Activated CD4-positive, alpha-beta T cell treated with anti-CD3 and anti-CD28 coated beads, Interleukin-2, Interleukin-4, amounts not matched to agents 100 ng/mL and 50 ng/mL, durations not matched to agents 16 hours and 8 hours (primary cell): ENCODE measurements at places on chromosomes 5 and 9.

- no peak for DNase-seq
Measured at GRCh38 chr5:79346420-79346824, 110.5 kb downstream of the JMY start.

DNA sequence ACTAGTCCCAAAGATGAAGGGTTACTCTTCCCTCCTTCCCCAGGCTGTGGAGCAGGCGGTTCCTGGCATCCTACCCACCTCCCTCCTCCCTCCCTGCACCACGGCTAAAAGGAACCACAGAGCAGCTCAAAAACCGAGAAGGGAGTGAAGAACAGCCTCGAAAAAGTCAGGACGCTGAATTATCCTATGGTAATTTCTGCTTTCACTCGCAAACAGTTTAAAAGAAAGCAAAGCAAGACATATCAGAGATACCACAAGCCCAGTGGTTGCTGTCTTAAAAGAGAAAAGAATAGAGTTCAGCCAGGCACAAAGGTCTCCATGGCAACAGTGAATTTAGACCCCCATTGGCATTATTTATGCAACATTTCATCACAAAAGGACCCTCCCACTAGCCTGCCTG is 315.4 kb downstream of the CTNND2 start:
- DNase-seq, result no peak

- DNase-seq, result no peak
Measured at GRCh38 chr9:120857481-120857880, 14.8 kb upstream of the PSMD5 start.

DNA sequence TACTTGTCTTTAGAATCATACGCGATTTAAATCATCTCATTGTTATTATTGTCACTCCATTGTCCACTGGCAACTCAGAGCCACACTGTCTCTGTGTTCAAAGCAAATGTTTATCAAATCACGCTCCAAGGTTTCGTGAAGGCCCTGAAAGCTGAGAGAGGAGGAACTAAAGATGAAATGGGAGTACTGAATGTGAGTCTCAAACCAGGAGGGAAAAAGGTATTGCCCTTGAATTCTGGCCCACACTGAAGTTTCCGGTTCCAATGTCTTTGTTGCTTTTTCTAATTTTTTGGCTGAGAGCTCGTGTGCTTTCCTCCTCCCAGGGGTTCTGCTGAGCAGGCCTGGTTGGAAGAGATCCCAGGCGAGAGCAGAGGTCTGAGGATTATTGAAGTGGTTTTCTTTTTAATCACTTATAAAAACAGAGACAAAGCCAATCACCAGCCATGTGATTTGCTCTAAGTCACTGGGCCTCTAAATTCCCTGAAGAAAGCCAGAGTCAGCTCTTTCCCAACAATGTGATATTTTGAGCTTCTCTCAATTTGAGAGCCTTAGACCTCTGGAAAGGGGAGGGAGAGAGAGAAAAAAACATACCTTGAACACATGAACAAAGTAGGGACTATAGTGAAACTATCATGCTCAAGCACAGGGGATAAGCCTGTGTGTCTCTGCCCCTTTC is 420.8 kb upstream of the GRAMD2B start:
- no peak for DNase-seq

- no peak for DNase-seq
Measured at GRCh38 chr5:44331471-44332050, 57.7 kb downstream of the FGF10 start.

- no peak for DNase-seq
Measured at GRCh38 chr5:101425339-101425859, 522.3 kb upstream of the ST8SIA4 start.

GRCh38 chr9:91411096-91411771 is 12.4 kb downstream of the NFIL3 start:
- DNase-seq, result no peak

- no peak for DNase-seq
Measured at GRCh38 chr5:156552855-156553358, 225.9 kb downstream of the SGCD start.

GRCh38 chr5:157275403-157275802 is 9.5 kb downstream of the CYFIP2 start:
- no peak for DNase-seq

DNA sequence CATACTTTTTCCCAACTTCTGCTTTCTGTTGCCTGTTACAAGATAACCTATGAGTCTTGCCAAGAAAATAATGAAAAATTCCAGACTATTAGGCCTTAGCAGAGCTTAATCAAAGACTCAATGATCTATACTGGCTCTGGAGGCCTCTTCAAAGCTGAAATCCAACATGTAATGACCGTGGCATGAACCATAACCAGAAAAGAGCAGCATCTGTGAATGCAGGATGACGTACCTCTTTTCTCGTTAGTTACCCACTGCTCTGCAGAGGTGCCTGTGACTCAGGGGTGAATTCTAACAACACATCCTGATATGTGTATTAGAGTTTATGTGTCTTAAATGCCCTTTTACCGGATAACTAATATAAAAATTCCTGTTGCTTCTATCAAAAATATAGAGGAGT is 645.4 kb downstream of the PRELID2 start:
- DNase-seq, result no peak

DNA sequence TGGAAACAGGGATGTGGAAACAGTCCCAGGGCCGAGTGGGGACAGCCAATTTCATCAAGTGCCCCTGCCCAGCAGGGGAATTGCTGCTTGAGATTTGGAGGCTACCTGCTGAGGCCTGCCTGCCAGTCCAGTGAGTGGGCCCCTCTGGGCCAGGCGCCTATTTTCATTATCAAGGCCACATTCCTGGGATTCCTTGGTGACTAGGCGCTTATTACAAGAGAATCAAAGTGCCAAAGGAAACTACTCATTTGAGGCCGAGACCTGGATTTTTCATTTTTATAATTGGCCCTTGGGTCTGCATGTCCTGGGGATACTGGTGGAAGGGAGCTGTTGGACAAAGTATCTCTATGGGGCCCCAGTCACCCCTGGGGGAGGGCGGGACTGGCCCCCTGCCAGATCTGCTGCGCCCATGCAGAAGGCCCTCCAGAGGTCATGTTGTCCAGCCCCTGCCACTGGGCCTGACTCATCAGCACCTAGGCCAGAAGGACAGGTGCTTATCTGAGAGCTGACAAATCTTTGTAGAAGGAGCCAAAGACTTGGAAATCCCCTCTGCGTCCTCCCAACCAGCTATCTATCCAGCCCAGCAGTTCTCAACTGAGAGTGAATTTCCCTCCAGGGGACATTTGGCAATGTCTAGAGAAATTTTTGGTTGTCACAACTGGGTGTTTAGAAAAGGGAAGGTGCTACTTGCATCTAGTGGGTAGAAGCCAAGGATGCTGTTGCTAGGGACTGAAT is 45.6 kb downstream of the FOXI1 start:
- DNase-seq, result no peak

- peak; percentile 13 for DNase-seq
Measured at GRCh38 chr5:13957032-13957645, 12.7 kb upstream of the DNAH5 start.

DNA sequence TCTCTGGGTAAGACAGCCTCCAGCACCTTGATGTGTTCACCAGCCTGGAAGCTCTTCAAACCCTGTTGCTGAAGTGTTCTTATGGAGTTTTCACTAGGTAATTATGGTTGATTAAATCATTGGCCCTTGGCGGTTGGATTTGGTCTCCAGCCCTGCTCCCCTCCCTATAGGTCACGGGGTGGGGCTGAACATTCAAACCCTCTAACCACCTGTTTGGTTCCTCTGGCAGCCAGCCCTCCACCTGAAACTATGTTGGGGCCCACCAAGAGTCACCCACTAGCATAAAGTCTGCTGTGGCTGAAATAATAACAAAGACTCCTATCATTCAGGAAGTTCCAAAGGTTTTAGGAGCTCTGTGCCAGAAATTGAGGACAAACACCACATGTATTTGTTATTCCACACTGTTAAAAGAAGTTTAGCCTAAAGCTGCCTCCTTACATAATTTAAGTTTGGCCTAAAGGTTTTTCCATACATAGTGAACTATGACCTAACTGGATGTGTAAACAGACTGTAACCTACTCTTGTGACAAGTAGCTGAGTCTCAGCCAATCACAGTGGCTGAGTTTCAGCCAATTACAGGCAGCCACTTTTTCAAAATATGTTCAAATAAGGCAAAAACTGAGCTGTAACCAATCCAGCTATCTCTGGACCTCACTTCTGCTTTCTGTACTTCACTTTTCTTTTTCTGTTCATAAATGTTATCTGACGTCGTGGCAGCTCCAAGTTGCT is 34.8 kb downstream of the TMEM252 start:
- DNase-seq, result no peak

DNA sequence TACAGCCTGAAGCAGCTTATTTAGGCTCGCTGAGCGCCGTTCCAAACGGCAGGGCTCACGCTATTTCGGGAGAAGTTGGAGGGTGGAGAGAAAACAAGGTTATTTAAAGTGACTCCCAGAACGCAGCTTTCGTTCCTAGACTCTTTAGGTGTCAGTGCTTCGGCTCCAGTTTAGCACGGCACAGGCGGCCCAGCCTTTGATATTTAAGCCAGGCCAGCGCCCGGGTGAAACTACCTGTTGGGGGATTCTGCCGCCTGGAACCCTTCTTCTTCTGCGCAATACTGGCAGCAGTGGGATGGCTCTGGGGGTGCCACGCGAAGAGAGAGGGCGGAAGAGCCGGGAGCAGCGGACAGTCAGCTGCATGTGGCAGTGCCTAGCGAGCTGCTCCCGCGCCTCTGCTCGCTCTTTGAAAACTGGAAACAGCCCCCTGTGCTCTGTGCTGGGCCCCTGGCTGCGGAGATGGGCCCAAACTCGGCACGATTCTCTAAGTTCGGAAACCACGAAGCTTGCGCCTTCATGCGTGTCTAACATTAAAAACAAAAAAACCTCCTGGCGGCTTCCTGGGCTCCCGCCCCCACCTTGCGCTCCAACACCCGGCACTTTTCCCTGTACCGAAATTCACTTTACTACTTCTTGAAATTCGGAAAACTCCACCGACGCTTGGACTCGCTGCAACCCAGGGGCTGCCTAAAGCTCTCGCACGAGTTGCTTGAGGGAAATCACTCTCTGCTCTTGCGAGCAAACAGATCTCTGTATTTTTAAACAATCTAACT is 34.6 kb upstream of the NFIB start:
- DNase-seq, result no peak

DNA sequence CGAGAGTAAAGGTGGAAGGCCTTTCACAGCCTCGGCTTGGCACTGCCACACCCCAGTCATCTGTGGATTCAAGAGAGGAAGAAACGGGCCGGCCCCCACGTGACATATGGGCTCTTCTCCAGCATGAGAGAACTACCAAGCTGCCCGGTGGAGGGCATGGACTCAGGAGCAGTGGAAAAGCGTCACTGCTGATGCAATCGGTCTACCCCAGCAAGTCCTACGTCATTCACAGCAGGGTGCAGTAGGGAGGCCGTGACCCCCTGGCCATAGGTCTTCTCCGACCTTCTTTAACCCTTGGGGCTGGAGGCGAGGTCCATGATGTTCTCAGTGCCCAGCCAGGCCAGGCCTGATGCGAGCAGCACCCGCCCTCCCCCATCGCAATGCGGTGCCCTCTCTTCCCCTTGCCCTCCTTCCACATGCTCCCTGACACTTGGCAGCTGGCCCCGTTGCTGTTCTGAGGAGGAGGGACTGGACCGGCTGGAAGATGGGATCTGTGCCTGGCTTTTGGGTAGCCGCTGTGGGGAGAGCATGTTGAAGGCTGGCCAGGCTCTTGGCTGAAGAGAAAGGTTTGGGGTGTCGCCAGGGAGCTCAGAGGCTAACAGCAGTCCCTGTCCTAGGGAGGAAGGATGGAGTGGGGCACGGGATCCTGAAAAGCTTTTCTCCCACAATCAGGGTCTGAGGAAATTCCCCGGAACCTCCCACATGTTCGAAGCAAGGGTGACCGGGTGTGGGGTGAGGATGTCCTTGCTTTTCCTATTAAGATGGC is 89.8 kb downstream of the LIFR start:
- DNase-seq, result no peak

DNA sequence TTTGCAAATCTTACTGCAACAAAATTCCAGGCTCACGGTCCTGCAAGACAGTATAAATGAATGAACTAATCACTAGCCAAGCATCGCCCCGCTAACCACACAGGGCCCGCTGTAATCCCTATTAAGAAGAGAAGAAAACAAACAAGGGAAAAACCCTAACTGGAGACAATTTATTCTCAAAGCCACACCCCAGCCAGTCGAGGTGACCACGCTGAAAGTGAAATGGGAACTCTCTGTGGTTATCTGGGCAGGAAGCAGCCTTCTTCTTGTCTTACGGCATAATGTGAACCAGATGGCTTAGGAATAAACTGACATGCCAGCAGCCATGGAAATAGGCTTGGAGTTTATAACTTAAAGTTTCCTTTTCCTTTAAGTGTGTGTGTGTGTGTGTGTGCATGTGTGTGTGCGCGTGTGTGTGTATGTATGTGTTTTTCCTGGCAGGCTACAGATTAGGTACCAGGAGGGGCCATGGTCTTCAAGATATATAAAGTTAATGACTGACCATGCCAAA is 120.2 kb downstream of the SEMA6A start:
- DNase-seq, result peak; percentile 1

GRCh38 chr9:37464426-37465248 is 613 bp downstream of the ZBTB5 start:
- DNase-seq, result peak; percentile 58

DNA sequence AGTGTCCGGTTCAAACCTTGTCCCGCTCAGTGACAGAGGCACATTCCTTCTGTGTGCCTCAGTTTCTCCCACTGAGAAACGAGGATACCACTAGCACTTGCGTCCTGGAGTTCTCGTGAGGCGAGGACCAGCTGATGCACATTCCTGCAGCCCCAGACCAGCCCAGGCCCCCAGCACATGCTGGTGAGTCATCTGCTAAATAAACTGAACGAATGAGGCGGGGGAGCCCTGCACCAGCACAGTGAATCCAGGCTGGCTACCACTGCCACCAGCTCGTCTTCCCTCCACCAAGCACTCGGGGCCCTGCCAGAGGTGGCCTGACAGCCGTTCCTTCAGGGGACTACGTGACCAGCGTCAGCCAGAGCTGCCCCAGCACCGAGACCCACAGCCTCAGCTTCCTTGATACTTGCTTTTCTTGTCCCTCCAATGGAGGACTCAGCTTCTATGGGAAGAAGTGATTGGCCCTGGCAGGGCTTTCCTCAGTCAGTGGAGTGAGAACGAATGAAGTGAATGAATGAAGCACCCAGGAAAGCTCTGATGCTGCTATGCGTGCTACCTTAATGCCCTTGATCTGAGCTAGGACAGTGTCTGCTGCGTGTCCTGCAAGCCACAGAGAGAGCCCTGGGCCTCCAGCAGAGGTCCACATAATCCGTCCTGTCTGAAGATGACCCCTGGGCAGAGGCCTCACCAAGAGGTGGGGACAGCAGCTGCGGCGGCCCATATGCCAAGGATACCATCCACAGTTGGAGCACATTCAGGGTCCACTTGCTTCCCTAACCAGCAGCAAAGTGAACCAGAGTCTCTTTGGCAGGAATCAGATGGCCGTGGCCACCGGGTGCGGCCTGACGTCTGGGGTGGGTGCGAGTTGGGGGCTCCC is 13.5 kb upstream of the BARX1 start:
- no peak for DNase-seq

- DNase-seq, result no peak
Measured at GRCh38 chr5:123454259-123454911, 31.2 kb upstream of the CEP120 start.

- no peak for DNase-seq
Measured at GRCh38 chr5:159415301-159415937, 85.1 kb upstream of the IL12B start.

- no peak for DNase-seq
Measured at GRCh38 chr9:121246821-121247561, 21.0 kb upstream of the GSN start.

GRCh38 chr5:151258816-151259215 is 5.8 kb downstream of the GM2A start:
- DNase-seq, result no peak

GRCh38 chr5:96459313-96460121 is 26.5 kb upstream of the PCSK1 start:
- DNase-seq, result no peak
